ENCODE measurements at places on chromosomes 5 and 9.

DNA sequence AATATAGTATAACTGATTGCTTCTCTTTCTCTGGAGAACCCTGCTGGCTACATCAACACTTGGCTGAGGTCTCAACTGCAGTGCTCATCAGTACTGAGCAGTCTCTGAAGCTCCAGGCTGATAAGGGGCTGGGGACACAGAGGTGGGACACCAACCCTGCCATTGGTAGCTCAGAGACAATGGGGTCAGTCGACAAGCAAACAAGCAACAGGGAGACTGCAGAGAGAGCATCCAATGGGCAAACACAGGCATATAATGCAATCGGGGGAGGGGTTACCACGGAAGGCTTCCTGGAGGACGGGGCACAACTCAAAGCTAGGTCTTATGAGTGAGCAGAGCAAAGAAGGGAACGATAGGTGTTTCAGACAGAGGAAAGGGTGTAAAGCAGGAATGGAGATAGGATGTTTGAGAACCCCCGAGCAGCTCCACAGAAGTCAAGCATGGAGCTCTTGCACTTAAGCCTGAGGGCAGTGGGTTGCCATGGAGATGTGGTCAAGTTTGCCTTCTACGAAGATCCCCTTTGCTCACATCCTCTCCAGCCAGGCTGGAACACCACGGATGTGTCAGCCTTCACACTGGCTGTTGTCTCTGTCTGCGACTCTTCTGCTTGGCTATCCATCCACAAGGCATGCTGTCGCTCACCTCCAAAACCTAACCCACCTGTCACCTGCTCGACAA is 21.5 kb upstream of the AKNA start:
- no peak for DNase-seq

DNA sequence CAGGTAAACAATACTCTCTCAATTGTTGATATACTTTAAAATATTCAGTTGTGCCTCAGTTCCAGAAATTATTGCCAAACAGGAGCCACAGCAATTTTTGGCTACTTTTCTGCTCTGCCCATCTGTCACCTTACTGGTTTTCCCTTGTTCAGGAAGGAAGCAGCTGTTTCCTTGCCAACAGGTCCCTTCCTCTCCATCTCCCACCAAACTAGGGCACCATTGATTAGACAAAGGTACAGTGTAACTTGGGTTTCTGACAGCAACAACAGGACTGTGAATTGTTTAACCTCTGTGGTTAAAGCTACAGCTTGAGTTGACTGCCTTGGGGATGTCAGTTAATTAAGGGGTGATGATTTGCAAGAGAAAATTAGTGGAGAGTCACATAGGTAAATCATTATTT is 76.9 kb downstream of the PIP5K1B start:
- DNase-seq = no peak

- no peak for DNase-seq
These were observed 157.1 kb upstream of the FGF10 start for GRCh38 chr5:44546286-44546685.

DNA sequence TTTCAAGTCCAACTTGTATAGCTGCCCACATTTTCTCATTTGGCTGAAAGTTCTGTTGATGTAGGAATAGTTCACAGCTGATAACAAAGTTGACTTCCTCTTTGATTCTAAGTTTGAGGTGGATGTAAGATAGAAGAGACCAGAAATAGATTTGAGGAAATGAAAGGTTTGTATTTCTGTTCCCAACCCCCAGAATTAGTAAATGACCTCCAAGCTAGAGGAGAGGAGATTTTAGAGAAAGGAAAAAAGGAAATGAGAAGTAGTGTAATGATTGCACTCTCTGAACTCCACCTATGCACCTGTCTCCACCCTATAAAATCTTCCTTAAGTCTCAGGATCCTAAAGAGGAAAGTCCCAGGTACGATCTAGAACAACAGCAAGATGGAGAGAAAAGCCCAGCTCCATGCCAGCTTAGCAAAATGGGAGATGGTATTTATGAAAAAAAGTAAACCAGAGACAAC is 130.4 kb upstream of the POC5 start:
- DNase-seq = no peak

GRCh38 chr9:70229579-70229978 is 29.2 kb upstream of the SMC5 start:
- DNase-seq = no peak

- DNase-seq = no peak
These were observed 168.2 kb downstream of the DAB2IP start for GRCh38 chr9:121819428-121820231.

GRCh38 chr5:170693701-170694100 is 89.8 kb upstream of the GABRP start:
- no peak for DNase-seq

DNA sequence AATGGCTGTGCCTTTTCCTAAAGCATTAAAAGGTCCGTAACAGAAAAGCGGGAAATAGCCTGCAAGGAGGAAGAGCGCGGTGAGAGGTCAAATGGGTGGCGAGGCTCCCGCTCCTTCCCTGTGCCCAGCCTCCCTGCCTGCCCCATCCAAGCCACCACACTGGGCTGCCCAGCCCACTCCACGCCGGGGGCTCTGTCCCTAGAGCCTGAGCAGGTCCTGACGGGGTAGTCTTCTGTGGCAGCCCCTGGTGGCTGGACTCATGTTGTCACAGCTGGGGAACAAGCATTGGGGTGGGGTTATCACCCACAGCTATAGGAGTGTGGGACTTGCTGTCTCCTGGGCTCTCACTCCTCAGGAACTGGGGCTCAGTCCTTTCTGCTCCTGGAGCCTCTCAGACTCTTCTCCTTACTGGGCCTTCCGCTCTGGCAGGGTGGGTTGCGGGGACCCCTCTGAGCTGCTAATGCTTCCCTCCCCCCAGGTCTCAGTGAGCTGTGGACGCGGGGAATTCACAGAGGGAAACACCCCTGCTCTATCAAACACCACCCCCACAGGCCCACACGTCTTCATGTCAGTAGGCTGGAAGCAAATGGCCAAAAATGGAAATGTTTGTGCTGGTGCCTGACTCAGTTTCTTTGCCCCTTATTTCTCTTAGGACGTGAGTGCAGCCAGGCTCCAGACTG is 152.4 kb upstream of the PHYKPL start:
- no peak for DNase-seq

DNA sequence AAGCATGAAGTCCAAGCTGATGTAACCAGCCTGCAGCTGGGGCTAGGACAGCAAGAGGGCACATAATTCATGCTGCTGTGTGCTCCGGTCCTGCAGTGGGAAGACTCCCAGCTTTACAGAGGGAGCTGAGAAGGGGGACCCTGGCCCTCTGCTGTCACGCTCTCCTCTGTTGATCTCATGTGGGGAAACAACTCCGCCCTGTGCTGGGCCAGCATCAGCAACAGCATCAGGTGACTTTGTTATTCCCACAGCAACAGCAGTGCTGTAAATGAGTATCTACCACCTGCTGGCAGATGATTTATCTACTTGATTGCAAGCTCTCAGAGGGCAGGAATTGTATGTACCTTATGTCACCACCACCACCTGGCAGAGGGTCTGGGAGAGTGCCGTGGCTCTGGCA is 176.2 kb downstream of the COL23A1 start:
- DNase-seq = no peak

GRCh38 chr5:77258652-77259051 is 48.2 kb downstream of the PDE8B start:
- DNase-seq = no peak

DNA sequence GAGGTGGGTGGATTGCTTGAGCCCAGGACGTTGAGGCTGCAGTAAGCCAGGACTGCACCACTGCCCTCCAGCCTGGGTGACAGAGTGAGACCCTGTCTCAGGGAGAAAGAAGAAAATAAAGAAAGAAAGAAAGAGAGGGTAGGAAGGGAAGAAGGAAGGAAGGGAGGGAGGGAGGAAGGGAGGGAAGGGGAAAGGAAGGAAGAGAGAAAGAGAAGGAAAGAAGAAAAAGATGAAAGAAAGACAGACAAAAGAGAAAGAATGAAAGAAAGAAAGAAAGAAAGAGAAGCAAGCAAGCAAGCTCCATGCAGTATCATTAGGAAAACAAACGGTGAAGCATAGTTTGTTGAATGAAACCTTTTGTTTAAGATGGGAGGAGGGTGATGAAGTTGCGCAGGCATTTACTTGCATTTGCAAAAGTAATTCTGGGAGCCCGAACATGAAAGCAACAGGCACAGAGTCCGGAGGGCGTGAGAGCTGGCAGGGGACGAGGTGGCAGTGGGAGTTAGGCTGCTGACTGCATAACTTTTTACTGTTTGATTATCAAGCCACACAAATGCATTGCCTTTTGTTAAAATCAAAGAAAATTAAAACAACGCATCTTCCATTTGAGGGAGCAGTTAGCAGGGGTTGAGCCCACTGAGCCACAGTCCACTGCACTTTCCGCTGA is 26.0 kb upstream of the CEP72 start:
- DNase-seq = no peak

DNA sequence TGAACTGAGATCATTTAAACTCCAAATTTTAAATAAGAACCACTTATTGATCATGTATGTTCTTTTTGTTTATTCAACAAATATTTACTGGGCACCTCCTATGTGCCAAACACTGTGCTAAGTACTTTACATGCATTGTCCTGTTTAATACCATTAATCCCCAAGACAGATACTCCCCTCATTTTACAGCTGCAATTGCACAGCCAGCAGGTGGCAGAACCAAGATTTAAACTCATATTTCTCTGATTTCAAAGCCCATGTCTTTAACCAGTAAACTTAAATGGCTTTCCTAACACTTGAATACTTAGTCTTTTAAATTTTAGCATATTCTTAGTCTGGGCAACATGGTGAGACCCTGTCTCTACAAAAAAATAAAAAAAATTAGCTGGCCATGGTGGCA is 43.4 kb upstream of the KIAA1958 start:
- DNase-seq = peak; percentile 41

- no peak for DNase-seq
These were observed 1.7 kb upstream of the AGTPBP1 start for GRCh38 chr9:85743275-85744128.

DNA sequence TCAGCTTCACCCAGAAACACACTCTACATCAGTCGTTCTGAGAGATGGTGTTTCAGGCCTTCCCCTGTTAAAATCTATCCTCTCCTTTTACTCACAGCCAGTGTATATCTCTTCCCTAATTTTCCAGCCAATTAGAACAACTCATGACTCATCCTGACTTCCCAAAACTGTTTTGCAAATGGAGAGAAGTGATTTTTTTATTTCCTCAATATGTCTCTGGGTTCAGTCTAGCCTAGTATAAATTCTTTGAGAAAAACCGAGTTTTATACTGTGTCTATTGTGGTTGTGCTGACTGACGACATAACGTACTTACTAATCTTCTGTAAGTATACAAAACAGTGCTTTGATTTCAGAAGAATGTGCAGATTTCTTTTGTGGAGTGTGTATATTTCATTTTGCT is 28.4 kb upstream of the CAST start:
- DNase-seq = no peak

GRCh38 chr5:39177631-39177964 is 41.8 kb downstream of the FYB1 start:
- DNase-seq = no peak

GRCh38 chr5:73591698-73592501 is 26.4 kb downstream of the UTP15 start:
- no peak for DNase-seq

- no peak for DNase-seq
These were observed 1.1 kb upstream of the DNAJB5 start for GRCh38 chr9:34988218-34989002.

DNA sequence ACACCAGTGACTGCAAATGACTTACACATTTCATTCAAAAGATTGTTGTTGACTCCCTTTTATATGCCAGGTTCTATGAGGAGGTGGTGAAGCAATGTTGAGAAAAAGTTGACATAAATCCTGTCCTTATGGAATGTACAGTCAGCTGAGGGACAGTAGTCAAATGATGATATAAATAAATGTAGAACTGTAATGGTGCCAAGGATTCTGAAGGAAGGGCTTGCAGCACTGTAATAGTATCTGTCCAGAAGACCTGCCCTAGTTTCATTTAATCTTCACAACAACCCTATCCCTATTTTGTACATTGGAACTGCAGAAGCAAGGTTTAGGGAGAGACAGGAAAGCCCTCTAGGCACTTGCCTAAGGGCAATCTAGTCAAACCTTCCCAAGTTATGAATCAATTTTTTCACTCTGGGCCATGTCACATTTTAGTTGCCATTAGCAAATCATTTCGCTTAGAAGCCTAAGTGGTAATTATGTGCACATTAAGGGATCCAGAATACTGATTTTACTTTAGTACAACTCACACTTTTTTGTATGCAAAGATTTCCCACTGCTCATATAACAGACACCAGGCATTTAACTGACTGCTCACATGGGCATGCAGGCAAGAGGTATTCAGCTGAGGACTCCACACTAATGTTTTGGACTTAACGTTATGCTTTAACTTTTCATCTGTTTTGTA is 34.5 kb upstream of the LIFR start:
- DNase-seq = no peak

GRCh38 chr5:106303911-106304310 is 1366.8 kb downstream of the EFNA5 start:
- DNase-seq = no peak

- no peak for DNase-seq
These were observed 803 bp upstream of the CCNO start for GRCh38 chr5:55234121-55234700.

GRCh38 chr5:89268460-89268859 is 385.5 kb upstream of the MEF2C start:
- no peak for DNase-seq

DNA sequence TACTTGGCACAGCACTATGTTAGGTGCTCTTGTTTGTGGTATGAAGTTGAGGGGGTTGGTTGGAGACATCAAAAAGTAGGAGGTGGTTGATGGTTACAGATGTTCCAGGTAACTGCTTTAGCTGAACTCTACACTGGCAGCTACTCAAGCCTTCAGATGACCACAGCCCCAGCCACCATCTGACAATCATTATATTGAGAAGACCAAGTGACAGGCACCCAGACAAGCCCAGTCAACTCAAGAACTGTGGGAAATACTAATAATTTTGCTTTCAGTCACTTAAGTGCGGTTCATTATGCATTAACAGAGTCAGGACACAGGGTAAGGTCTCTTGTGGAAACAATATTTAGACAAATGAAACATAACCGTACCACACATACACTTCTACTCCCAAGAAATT is 38.9 kb upstream of the SLIT3 start:
- no peak for DNase-seq

DNA sequence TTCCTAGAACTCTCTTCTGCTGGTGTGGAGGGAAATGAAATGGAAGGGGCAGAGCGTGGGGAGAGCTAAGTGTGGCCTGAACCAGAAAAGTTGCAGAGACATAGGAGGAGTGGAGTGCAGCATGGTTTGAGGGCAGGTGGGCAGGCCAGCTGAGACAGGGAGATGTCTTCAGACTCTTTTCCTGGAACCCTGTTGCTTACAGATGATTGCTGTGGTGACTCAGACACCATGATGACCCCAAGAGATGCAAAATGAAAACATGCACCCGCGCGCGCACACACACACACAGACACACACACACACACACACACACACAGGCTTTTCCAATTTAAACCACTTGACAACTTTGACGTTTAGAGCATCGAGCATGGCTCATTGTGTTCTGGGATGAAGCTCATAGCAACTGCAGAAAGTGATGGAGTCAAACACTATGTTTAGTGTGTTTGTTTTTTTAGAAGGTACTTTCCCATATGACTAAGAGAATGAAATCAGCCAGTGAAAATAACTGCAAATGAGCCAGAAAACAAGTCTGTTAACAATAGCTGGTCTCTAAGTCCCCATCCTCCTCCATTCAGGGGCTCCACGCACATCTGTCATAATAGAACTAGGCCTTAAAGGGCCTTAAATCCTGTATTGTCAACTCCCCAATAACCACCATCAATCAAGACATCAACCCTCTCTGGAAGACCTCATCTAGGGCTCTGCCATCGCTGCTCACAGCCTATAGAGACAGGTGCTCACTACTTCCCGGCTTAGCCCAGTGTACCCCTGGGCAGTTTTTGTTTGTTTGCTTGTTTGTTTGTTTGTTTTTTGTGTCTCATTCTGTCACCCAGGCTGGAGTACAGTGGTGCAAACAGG is 9.6 kb downstream of the TMOD1 start:
- peak; percentile 5 for DNase-seq
